ENCODE measurements at places on chromosomes 5 and 9. TPM values are rescaled to one million over a fixed set of nuclear protein-coding genes. Genes with fewer than 3 reads are reported as not detected.

The ZNF169 gene
- 1.9 TPM for total RNA-seq

The LIX1 gene
- total RNA-seq: not detected

The QRFP gene
- not detected for total RNA-seq

The LRRC19 gene
- total RNA-seq: not detected

The CEL gene
- 0.36 TPM for total RNA-seq

The MYO10 gene
- total RNA-seq: 24.9 TPM

The SLC6A7 gene
- not detected for total RNA-seq

The PCDHA12 gene
- 0.16 TPM for total RNA-seq

The TICAM2 gene
- total RNA-seq: 1.8 TPM

The CNOT8 gene
- 68.2 TPM for total RNA-seq

The PTGDS gene
- total RNA-seq: 4.5 TPM

The FCHO2 gene
- 7.4 TPM for total RNA-seq

The FBXL7 gene
- 8.3 TPM for total RNA-seq

The MACIR gene
- 18.3 TPM for total RNA-seq

The ABLIM3 gene
- total RNA-seq: 31.9 TPM

The ZFP37 gene
- total RNA-seq: 0.36 TPM
